ENCODE measurements at places on chromosomes 16 and 17. TPM values are rescaled to one million over a fixed set of nuclear protein-coding genes. Genes with fewer than 3 reads are reported as not detected.

GRCh38 chr16:23252310-23252709 lies 49.8 kb upstream of the SCNN1B start:
- no peak for DNase-seq

Gene CDR2L
- total RNA-seq = 15.1 TPM

DNA sequence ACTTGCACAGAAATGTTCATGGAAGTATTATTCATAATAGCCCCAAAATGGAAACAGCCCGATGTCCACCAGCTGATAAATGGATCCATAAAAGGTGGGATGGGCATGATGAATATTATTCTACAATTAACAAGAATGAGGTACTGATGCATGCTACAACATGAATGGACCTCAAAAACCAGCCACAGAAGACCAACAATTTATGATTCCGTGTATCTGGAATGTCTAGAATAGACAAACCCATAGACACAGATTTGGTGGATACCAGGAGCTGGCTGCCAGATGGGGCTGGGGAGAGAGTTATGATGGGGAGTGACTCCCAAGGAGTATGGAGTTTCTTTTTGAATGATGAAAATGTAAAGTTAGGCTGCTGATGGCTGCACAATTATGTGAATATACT lies 10.8 kb upstream of the NAGLU start:
- no peak for DNase-seq

Gene SULT1A2
- total RNA-seq = 1.6 TPM

DNA sequence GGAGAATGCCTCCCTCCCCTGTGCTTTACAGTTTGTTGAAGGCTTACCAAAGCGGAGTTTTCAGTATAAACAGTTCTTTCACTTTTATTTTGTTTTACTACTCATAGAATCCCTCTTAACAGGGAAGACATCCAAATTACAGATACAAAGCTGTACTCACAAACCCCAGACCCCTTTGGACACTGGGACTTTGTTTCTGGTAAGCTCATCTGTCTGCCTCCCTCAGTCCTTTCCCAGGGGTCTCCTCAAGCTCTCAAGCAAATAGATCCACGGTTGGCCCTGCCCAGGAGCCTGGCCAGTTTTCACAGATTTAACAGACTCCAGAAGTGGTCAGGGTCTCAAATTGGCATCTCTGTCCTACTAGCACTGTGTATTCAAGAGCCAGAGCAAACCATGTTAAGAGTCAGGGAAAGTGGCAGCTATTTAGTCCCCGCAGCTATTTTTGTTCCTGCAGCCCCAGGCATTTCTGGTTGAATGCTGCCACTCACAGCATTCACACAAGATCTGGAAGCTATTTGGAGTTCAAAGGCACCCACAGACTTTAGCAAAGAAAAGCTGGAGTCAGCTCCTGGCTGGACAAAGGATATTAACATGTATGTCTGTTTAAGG lies 54.2 kb downstream of the TMEM100 start:
- peak; percentile 72 for DNase-seq

Gene FBXO39
- total RNA-seq = not detected

DNA sequence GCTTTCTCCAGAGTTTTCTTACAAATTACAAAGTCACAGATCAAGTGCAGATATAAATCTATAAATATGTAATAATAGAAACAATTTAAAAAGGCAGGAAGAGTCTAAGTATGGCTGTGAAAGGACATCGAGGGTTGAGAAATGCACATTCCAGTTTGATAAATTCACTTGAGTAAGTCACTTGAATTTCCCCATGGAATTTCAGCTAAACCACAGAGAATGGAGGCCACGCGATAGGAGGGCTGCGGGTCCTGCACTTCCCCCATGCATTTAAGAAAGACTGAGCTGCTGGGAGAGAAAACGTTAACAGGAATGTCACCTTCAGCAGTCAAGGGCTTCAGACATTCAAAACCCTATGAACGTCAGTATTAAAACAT lies 6.1 kb upstream of the MXRA7 start:
- DNase-seq = peak; percentile 98

- DNase-seq = no peak
Measured at GRCh38 chr17:79203657-79204056, 129.0 kb downstream of the ENGASE start.

All from cardiac muscle cell (in vitro differentiated cells and primary cell).